NCI-H460 (cell line): ENCODE measurements at places on chromosomes 13 and 19. TPM values are rescaled to one million over a fixed set of nuclear protein-coding genes. Genes with fewer than 3 reads are reported as not detected.
A peak's percentile ranks its signal among the peaks of the same experiment; 100 is the strongest.

DNA sequence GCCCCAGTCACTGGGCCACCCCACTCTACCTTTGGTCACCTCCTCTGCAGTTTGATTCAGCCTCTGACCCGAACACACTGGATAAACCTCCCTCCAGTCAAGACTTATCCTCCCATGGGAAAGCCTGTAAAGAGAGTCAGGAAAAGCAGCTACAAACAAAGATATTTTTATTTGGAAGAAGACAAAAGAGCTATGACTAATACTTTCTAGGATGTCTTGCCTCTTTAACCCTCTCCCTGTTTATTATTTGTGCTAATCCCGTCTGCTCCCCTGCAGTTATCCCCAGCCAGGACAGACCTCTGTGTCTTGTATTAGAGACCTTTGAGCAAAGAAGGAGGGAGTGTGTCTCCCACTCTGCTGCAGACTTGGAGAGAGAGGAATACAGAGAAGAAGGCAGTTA lies 178.3 kb downstream of the EFNB2 start:
- DNase-seq = no peak

Gene SYMPK
- 26.6 and 27.8 TPM in 2 replicates for total RNA-seq

DNA sequence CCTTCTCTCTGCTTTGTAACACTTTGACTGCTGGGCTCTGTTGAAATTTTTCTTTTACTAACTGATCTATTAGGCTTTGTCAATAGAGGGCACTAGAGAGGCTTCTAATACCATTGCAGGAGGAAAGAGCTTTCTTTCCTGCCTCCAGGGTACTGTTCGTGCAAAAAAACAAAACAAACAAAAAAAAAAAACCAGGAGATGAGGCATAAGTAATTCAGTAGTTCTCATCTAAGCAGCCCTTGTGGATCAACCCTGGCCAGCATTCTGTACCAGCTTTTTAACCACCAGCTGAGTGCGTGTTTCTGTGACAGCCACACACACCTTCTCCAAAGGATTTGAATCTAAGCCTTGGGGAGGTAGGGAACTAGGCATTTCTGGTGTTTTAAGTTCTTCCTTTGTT lies 1707.6 kb upstream of the SLC10A2 start:
- DNase-seq = peak; percentile 40

DNA sequence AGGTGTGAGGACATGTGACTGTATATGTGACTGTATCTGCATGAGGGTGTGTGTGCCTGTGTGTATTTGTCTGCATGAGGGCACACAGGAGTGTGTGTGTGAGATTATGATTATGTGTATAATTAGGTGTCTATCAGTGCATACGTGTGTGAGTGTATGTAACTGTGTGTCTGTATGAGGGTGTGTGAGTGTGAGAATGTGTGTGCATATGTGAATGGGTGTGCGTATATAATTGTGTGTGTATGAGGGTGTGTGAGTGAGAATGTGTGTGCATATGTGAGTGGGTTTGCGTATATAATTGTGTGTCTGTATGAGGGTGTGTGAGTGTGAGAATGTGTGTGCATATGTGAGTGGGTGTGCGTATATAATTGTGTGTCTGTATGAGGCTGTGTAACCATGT lies 3.0 kb upstream of the ACSBG2 start:
- no peak for DNase-seq

DNA sequence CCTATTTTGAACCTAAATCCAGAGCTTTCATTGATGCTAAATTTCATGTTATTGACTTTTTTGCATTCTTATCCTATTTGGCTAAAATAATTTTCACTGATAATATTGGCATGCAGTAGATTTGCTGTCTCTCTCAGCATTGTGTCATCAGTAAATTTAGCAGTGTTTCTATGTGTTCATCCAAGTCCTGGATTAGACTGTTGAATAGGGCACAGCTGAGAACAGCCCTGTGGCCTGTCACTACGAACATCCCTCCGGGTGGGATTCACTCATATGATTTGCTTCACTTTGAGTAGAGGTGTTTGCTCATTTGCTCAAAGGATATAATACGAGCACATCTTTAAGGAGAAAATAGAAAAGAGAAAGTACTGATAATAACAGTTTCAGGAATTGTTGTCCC lies 101.5 kb downstream of the HSPH1 start:
- DNase-seq = no peak

- DNase-seq = no peak
Measured at GRCh38 chr13:103303078-103303651, 236.9 kb upstream of the SLC10A2 start.

GRCh38 chr13:33139184-33139583 lies 123.0 kb downstream of the KL start:
- DNase-seq = no peak

DNA sequence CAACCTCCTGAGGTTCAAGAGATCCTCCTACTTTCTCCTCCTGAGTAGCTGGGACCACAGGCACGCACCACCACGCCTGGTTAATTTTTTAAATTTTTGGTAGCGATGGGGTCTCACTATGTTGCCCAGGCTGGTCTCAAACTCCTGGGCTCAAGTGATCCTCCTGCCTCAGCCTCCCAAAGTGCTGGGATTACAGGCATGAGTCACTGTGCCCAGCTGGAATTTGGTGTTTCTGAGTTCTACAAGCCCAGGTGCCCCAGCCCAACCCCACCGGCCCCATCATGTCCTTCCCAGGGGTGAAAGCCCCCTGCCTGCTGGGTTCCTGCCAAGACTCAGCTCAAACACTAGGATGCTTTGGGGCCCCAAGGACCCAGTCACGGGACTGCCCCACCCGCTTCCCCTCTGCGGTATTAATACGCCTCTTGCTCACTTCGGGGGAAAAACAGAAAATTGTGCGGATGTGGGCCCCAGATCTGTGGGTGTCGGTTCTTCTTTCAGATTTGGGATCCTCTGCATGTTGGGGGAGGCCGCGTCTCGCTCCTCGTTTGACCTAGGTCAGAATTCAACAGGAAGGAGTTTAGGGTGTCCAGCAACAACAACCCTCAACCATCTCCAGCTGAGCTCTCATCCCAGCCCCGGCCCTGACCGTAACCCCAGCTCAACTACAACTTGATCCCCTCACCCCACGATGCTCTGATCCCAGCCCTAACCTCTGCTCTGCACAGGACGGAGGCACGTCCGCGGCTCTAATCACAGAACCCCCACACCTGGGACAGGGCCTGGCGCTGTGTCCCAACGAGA lies 3.7 kb upstream of the FCER2 start:
- no peak for DNase-seq

DNA sequence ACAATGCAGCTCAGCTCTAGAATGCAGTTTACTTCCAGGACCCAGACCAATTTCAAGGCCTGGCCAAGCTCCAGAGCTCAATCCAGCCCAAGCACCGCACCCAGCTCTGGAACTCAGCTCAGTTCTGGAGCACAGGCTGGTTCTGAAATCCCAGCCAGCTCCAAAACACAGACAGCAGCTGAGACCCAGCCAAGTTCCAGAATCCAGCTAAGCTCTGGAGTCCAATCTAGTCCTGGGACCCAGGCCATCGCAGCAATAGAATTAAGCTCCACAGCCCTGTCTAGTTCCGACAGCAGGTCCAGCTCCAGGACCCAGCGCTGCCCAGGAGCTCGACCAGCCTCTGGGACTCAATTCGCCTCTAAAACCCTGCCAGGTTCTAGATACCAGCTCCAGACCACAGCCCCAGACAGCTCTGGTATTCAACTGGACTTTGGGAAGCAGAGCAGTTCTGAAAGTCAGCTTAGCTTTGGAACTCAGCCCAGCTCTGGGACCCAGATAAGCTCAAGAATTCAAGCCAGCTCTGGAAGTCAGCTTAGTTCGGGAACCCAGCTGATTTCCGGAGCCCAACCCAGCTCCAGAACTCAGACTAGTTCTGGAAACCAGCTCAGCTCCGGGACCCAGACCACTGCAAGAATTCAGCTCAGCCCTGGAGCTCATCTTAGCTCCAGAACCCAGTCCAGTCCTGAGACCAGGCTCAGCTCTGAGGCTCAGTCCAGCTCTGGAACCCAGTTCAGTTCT lies 6.8 kb downstream of the GIPC3 start:
- no peak for DNase-seq

- no peak for DNase-seq
Measured at GRCh38 chr19:38318660-38319059, 985 bp upstream of the KCNK6 start.

DNA sequence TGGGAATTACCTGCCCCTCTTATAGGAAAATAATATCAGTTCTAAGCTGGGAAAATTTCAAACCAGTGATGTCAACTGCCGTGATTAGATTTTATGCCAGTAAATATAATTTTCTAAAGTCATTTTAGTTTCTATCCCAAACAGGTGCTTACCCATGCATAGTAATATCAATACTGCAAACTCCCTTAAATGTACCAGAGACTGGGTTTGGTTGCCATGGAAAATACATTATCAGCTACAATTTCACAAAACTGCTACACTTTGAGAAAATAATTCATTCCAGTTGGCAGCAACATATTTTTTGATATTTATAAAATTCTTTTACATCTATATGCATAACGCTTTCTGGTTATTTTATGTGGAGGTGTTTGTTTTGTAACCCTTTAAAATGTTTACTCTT lies 143.5 kb downstream of the SLC7A1 start:
- DNase-seq = no peak

Gene FAM216B
- 2.0 and 2.2 TPM in 2 replicates for total RNA-seq

Gene SYNGR4
- 0.17 TPM in 1 of 2 replicates, not detected in the other for total RNA-seq

GRCh38 chr19:11649941-11650340 lies 52.7 kb downstream of the ZNF627 start:
- DNase-seq = no peak

Gene RAB3A
- 0.84 and 1.4 TPM in 2 replicates for total RNA-seq

GRCh38 chr13:76622315-76623040 lies 263.7 kb downstream of the KCTD12 start:
- no peak for DNase-seq

- no peak for DNase-seq
Measured at GRCh38 chr19:32865326-32865725, 4.2 kb downstream of the SLC7A9 start.

GRCh38 chr19:12730064-12730463 lies 4.4 kb downstream of the TRIR start:
- DNase-seq = no peak

- DNase-seq = no peak
Measured at GRCh38 chr13:98774776-98775175, 22.3 kb upstream of the SLC15A1 start.

DNA sequence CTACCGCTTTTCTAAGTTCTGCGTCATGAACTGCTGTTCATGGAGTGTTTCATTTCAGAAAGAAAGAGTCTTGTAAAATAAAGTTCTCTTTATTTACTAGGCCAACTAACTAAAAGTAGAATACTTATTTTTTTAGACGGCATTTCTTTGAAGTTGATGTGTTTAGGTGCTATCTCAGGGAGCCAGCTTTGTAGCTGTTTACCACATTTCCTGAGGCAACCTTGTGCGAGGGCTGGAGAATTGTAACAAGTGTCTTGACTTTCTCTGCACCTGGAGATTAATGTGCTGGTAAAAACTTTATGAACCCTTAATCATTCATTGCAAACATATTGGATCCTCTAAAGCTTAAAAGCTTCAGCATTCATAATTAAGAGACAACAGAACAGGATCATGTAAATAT lies 229.3 kb downstream of the GPC6 start:
- DNase-seq = no peak

DNA sequence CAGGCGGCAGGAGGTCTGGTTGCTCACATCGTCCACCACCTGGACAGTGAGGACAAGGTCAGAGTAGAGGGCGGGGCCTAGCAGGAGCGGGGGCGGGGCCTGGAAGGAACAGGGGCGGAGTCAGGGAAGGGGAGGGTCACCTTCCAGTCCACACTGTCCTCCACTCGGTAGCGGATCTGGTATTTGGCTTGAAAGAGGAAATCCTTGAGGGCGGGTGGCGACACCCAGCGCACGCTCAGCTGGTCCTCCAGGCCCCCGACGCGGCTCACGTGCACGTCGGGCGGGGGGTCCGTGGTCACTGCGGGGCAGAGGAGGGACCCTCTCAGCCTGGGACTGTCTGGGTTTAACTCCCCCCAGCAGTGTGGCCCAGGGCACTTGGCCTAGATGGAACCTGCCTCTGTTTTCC lies 8.2 kb downstream of the REX1BD start:
- no peak for DNase-seq

DNA sequence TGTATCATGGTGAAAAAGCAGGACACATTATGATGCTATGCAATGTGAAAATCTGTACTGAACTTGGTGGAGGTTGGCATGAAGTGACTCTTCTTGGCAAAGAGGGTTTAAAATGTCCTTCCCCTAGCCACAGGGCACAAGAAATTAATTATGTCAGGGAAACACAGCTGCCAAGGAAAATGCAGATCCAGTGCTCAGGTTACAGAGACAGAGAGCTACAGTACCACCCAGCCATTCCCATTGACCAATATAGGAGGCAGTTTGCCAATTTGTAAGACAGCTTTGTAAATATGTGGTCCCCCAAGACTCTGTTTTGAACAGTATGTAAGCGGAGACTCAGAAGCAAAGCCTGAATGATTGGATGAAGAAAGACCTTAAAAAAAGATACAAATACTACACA lies 69.4 kb upstream of the KLF12 start:
- no peak for DNase-seq

DNA sequence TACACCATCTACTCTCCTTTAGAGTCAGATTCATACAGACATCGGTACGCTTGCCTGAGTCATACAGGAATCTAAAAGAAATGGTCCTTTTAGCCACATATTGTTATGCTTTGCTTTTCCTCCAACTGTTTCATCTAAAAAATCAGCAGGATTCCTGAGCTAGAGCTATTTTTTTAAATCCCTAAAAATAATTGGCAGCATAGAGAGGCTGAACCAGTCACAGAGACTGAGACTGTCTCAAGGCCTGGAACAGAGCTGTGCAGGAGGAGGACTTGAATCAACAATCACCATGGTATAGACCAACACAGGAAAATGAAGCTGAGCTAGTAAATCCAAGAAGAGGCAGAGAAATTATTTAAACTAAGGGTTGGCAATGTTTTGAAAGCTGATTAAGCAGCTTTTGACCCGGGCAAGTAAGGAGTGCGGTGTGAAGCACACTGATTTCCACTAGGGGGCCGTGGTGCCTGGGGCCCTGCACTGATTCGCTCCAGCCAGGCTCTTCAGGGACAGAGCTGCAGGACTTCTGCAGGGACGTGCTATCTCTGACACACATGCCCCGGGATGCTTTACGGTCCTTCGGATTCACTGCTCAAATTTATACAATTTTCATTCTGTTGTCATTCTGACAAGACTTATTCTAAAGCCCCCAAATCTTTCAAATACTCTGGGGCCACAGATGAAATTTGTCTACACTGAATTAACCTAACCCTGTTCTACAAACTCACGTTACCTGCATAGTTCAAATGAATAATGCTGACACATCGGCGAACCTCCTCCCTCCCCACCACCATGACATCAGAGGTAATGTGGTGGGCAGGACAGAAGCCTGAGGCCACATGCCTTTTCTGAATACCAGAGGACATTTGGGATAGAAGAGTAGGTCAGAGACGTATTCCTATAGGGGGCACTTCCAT lies 87.6 kb upstream of the SLC15A1 start:
- peak; percentile 37 for DNase-seq

Gene ZNF628
- 2.1 and 6.1 TPM in 2 replicates for total RNA-seq

Gene CCL25
- total RNA-seq = not detected in 2 replicates

Gene GRIK5
- 0.07 TPM in 1 of 2 replicates, not detected in the other for total RNA-seq

DNA sequence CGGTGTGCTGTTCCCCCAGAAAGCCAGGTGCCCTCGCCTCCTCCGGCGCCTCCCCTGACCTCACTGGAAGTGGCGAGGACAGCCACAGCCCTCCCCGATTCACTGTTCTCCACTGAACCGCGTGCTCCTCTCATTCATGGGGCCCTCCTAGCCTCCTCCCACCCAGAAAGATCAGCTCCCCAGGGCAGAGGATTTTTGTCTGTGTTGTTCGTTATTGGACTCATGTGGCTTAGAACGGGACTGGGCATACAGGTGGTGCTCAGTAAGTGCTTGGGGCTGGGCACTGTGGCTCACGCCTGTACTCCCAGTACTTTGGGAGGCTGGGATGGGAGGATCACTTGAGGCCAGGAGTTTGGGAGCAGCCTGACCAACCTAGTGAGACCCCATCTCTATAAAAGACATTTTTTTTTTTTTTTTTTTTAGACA lies 3.8 kb downstream of the PRTN3 start:
- no peak for DNase-seq
